ENCODE measurements at places on chromosomes 1 and 21.

DNA sequence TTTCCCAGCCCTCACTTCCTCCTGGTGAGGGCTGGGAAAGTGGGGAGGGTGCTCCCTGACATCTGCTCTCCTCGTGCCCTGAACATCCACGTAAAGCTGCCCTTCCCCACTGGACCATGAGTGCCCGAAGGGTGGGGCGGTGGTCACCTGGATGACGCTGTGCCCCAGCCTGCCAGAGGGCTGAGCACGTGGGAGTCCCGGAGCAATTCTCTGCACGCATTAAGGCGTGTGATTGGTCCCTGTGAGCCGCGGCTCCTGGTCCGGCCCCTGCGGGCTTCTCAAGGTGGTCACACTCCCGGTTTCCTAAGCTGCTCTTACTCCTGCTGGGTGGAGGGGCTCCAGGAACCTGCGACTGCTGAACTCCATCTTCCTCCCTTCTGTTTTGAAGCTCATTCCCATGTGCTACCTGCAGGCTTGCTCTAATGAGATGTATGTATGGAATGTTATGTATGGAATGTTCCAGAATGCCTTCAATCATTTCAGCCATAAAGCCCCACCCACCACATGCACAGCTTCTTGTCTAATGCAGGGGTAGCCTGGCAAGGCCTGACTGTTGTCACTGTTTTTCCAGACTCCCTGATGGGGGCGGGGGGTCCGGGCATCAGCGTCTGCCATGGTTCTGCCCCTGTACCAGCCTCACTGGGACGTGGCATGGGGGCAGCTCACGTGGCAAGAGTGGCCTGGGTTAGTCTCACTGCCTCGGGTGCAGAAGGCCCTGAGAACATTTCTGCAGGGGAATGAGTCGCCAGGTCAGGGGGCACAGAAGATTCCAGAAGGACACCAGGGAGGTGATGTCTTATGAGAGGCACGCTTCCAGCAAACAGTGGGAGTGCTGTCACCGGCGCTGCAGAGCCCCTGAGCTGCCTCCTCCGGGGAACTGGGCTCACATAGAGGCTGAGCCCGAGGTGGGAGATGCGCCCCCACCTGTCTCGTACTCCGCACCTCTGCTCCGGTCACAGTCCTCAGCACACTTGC, 19.4 kb downstream of the KRTAP10-1 start:
- no peak for DNase-seq

GRCh38 chr1:204624631-204625216, 60.8 kb downstream of the LRRN2 start:
- DNase-seq: no peak

DNA sequence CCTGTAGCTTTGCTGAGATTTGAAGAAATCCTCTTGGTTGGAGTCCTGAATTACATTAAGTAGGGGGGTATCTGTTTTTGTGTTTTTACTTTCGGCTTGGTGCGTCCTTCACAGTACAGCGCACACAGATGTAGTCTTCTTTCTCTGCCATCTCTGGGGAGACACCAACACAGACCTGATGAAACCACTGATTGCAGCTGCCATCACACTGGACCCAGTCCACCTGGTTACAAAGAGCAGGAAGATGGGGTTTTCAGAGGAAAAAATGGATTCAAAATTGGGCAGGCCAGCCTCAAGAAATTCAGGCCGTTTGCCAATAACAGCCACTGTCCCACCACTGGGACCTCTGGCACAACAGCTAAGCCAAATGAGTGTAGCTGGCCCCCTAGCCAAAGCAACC, 18.7 kb upstream of the SYT2 start:
- DNase-seq: no peak

- DNase-seq: no peak
Measured at GRCh38 chr1:187763976-187764375, 935.2 kb downstream of the PLA2G4A start.

All from activated naive CD4-positive, alpha-beta T cell (primary cell).